ENCODE measurements at places on chromosomes 4 and X.

GRCh38 chrX:70488856-70489255, 44.2 kb downstream of the DLG3 start:
- no peak for DNase-seq

DNA sequence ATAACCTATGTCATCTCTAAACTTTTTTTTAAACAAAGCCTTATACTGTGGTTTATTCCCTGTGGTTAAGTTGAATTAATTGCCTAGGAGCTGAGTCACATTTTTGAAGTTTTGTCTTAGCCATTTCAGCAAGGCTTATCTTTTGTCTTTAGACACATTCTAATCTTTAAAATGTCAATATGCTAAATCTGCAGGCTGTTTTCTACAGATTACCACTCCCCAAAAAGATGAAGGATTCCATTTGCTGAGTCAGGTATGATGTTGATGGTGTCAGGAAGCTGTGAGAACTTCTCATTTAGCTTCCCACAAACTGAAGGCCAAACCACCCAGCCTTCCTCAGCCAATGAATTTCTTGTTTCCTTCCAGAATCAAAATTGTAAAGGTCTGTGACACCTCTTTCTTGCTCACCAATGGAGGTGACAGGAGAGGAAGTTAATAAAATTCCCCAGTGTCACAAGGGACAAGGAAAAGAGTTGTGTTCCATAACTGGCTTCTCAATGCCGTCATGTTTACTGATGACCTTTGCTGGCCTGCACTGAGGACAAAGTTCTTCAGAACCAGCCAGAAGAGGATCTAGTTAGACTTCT, 3.7 kb upstream of the CXCL6 start:
- no peak for DNase-seq

DNA sequence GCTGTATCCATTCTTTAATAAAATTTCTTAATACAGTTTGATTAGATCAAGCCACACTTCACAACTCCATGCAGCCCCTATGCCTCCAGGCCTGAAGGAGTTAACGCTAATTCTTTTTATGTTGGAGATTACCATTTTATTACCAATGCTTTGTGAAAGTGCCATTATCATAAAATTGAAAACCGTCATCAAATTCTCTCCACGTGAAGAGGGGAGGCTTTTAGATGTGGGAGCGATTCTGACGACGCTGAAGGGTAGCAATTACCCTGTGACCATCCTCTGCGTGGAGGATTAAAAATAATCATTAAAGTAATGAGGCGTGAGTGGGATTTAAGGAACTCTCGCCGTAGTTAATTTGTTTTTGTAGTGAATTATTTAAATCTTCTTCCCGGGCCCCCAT, 278.8 kb downstream of the CRLF2 start:
- no peak for DNase-seq

DNA sequence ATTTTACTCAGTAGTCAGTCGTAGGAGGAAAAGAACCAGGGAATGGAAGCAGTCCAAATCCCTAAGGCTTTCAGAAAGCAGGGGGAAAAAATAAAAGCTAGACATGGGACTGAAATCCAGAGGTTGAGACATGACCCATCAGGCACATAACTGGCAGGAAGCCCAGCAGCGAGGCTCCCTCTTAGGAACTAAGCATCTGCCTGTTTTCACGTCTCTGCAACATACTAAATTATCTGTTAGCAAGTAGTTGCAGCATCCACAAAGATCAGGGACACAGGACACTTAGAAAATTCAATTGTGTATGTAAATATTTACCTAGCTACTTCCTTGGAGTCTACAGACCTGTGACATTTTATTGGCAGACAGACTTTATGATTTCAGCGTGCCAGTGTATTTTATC, 118.0 kb upstream of the EDNRA start:
- DNase-seq, result no peak

DNA sequence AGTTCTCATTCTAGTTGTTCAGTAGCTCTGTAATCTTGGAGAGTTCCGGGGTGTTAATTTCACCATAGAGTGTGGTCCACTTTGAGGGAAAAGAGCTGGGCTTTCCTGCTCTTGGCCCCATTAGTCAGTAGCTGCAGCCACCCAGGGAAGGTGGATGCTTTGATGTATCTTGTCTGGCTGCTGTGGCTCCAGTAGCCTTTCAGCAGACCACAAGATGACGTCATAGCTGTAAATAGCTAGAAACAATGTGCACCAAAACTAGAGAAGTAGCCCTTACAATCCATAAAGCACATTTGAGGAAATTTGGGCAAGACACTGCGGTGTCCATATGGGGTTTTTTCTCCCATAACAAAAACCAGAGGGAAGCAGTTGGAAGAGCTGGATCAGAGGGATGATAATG, 32.9 kb upstream of the PRPS2 start:
- no peak for DNase-seq

GRCh38 chr4:150628073-150628472, 46.1 kb downstream of the MAB21L2 start:
- DNase-seq, result no peak

DNA sequence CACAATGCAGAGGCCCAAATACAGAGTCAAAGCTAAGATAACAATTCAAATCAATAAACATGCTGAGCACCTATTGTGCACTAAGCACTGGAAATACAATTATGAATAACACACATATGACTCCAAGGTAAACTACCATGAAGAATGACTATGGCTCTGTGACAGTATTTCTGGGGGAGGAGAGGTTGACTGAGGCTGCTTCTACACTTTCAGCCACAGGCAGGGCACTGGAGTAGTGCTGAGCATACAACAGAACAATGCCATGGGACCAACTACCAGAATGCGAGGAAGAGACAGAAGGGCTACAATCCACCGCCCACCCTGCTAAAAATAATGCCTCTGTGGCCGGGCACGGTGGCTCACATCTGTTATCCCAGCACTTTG, 13.7 kb downstream of the TEC start:
- no peak for DNase-seq

DNA sequence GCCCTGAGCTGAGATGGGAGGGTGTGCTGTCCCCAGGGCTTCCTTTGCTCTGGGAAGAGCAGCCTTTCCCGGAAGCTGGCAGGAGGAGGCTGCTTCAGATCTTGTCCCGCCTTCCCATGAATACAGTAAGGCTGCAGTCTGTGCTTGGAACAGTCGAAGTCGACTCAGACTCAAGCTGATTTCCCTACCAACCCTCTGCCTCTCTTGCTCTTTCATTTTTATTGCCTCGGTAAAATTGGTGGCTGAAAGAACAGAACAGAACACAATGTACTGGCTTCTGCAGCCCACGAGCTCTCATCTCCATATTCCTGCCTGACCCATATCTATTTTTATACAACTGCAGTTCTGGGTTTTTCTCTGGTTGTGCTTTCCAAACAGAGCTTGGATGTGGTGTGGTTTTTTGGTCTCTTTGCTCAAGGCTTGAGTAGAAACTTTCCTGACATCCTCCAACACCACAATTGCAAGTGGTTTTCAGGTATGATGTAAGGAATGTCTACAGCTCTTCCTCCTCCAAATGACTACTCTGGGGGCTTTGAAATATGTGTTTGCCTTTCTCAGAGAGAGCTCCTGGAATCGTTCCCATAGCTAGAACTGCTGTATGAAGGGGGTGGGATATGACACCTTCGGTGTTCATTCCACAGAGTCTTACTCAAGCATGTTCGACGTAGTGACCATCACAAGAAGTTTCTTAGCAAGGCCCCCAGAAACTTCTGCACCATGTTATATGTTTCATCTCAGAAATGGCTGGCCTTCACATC, 61.3 kb downstream of the ENPP6 start:
- DNase-seq, result no peak

DNA sequence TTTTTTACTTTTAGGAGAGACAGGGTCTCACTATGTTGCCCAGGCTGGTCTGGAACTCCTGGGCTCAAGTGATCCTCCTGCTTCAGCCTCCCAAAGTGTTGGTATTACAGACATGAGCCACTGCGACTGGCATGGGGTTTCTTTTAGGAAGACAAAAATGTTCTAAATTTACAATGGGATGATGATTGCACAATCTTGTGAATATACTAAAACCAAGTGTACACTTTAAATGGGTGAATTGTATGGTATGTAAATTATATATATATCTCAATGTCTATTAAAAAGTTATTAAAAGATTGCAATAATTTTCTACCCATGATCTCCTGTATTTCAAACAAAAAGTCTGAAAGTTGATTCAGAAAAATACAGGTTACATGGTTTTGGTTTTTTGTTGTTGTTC, 9.1 kb upstream of the MAGIX start:
- no peak for DNase-seq

GRCh38 chr4:174828845-174829701, at the start of gene GLRA3:
Gene GLRA3, minus strand, starts transcription at chr4:174829247. Its CDS starts 436 bp downstream, at chr4:174828811.
- no peak for DNase-seq

- no peak for DNase-seq
Measured at GRCh38 chr4:6079965-6080364, 61.7 kb upstream of the C4orf50 start.

DNA sequence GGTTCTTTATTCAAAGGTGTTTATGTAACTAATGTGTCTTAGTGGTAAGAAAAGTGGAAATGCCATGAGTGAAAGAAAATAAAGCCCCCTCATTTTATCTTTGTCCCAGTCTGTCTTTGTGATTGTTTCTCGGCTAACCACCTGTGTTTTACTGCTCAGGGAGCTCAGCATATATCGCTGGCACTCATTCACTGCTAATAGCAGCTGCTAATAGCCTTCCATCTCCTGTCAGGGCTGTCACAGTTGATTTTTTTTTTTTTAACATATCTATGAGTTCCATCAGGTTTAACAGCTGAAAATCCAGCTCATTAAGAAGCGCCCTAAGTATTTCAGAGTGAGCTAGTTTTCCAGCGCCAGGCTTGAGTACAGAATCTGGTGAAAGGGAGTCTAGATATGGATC, 205.6 kb downstream of the RBMX2 start:
- DNase-seq, result no peak

GRCh38 chrX:63613531-63614028, 171.4 kb downstream of the ARHGEF9 start:
- no peak for DNase-seq

DNA sequence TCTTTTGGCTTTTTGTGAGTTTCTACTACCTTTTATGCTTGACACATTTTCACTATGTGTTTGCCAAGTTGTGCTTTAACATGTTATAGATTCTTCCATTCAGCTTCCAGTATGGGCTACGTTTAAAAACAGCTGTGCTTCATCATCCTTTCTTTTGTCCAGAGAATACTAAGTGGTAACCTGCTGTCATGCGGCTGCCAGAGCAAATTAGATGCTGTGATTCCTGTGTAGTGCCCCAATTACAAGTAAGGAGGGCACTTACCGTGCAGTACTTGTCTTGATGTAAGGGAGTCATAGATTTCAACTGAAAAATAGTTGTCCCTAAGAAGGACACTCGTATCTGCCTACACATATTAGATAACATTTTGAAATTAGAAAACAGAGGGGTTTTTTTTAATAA, 531.8 kb upstream of the GALNTL6 start:
- DNase-seq, result no peak

DNA sequence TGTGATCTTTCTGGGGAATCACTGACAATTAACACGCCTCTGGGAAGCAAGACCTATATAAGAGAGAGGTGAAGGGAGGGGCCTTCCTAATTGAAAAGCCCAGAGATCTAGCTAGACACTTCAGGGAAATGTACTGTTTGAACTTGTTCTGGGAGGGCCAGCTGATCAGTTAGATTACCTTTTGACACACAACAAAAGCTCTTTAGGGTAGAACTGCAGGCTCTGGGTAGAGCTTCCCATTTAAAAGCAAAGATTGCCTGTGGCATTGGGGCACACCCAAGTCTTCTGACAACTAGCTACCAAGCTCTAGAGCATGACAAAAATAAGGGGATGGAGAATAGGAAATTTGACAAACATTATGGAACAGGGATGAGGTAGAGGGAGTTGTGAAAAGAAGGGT, 26.3 kb downstream of the AREG start:
- DNase-seq, result no peak

GRCh38 chr4:108425988-108426387, 194.4 kb upstream of the RPL34 start:
- no peak for DNase-seq

DNA sequence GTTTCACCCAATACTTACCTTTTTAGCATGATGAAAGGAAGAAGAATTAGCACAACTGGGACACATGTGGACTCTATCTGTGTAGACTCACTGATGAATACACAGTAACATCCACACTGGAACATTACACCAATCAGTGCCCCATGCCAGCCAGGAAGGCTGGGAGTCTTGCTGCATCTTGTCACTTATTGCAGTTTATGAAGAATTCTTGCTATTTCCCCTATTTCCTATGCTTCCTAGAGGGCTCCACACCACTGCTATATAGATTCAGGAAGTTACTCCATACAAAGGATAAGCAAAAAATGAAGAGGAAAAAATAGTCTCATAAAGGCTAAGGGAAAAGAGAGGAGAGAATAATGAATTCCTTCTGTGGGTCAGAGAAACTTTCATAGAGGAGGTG, 201.0 kb downstream of the CAMK2D start:
- DNase-seq, result no peak

DNA sequence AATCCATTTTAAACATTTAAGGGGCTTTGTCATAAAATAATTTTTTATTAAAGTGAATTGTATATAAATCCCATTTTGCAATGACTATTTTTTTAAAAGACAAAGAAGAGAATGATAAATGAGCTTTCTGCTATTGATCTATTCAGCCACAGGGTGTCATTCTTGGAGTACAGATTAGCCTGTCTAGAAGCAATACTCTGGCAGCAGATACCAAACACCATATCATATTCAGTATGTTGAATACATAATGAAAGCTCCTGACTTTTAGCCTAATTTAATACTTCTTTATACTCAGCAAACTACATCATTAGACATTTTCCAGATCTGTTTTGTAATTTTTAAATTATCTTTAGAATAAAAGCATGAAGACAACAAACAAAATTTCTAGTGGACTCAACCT, 496.3 kb downstream of the PDGFC start:
- no peak for DNase-seq

- DNase-seq, result no peak
Measured at GRCh38 chr4:179755322-179755721, 2313.1 kb upstream of the AGA start.

DNA sequence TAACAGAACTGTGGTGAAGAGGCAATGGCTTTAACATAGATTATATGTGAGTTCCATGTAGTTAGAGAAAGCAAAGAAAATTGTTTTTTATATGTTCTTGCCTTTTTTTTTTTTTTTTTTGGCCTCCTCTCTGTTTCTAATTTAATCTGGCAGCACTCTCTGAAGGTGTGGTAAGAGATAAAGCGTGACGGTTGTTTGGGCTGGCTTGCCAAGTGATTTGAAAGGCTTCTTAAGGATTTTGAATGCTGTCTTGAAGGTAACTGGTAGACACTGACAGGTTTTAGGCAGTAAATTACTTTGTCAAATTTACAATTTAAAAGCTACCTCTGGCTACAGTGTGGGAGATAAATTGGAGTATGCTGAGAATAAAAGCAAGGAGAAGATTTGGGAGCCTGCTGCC, 269.3 kb upstream of the HS3ST1 start:
- no peak for DNase-seq

- DNase-seq, result no peak
Measured at GRCh38 chrX:33333271-33333670, 121.9 kb upstream of the DMD start.
